ENCODE measurements at places on chromosomes 3 and 15. TPM values are rescaled to one million over a fixed set of nuclear protein-coding genes. Genes with fewer than 3 reads are reported as not detected.

DNA sequence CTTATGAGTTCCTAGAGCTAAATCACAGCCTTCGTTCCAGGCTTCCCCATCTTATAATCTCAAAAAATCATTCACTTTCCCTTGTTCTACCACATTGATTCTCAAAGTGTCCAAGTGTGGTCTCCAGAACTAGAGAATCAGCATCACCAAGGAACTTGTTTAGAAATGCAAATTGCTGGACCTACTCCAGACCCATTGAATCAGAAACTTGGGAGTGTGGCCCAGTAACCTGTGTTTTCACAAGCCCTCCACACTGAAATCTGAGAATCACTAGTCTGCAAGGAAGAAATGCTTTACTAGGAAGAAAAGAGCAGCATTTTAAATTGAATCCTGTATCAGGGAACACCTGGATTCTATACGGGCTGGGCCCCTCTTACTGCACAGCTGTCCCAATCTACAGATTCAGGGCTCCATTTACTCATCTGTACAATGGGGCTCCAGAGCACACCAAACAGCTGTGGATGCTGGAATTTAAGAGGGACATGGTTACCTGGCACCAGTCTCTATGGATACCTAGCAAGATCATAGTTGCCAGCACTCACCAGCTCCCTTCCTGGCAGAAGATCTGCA, 3.9 kb downstream of the MEGF11 start:
- DNase-seq = no peak

DNA sequence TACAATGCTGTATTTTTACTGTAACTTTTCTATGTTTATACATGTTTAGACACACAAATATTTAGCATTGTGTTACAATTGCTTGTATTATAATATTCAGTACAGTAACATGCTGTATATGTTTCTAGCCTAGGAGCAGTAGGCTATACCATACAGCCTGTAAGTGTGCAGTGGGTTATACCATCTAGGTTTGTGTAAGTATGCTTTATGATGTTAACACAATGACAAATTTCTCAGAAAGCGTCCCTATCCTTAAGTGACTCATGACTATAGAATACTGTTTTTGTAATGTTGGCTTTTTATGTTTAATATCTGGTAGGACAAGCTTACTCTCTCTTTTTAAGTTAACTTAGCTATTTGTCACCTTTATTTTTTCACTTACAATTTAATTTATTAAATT, 127.5 kb upstream of the THRB start:
- no peak for DNase-seq

GRCh38 chr3:112375117-112375516, 42.2 kb downstream of the CD200 start:
- no peak for DNase-seq

AHSG gene
- not detected for total RNA-seq

All from SJSA1 (cell line).